ENCODE measurements at places on chromosomes 4 and X. TPM values are rescaled to one million over a fixed set of nuclear protein-coding genes. Genes with fewer than 3 reads are reported as not detected.
A peak's percentile ranks its signal among the peaks of the same experiment; 100 is the strongest.

DCAF12L2 gene
- total RNA-seq, result not detected

DNA sequence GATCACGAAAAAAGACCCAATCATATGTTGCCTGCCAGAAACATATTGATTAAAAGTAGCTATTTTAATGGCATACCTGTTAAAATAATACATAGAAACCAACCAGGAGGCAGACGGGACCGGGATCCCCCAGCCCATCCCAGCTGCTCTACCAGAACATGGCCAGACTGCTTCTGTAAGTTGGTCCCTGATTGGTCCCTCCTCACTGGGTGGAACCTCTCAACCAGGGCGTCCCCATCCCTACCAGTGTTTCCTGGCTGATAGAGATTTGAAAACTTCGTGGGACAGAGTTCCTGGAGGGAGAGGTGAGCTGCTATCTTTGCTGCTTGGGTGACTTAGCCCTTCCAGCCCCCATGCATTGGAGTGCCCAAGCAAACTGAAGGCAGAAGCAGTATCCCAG lies 256.2 kb downstream of the TRAM1L1 start:
- DNase-seq, result no peak

XAGE2 gene
- total RNA-seq, result not detected

PPP1R2C gene
- total RNA-seq, result not detected

- no peak for DNase-seq
Observed at GRCh38 chr4:6898763-6899162, 10.9 kb upstream of the TBC1D14 start.

TEC gene
- 4.7 TPM for total RNA-seq

FAM184B gene
- not detected for total RNA-seq

ARHGAP24 gene
- 15.2 TPM for total RNA-seq

ADH1A gene
- 202 TPM for total RNA-seq

DNA sequence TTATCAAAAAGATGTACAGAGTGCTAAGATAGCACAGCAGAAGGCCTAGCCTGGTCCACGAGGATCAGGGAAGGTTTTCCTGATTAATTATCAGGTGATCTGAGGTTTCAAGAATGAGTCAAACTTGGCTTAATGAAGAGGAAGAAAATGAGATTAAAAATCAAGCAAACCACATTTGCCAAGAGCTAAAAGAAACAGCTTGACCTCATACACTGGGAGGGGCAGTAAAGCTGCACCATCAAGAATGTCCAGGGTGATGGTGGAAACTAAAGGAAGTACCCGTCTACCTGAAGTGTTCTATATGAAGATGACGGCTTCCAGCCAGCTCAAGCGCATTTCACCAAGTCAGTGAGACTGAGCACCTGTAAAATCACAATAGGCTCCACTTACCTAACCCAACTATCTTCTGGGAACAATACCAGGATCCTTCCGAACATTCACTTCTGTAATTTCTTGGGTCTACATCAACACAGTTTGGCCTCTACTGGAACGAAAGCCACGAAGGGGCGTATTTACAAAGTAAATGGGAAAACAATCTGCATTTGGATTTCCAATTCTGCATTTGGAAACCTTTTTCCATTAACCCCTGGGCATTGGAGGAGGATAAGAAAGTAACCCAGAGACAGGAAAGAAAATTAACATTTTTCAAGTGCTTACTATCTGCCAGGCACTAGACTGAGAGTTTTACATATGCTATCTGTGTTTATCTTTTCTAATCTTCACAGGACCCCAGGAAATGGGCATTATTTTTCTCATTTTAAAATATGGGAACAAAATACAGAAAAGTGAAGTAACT lies 114.0 kb upstream of the DCLK2 start:
- DNase-seq, result no peak

DNA sequence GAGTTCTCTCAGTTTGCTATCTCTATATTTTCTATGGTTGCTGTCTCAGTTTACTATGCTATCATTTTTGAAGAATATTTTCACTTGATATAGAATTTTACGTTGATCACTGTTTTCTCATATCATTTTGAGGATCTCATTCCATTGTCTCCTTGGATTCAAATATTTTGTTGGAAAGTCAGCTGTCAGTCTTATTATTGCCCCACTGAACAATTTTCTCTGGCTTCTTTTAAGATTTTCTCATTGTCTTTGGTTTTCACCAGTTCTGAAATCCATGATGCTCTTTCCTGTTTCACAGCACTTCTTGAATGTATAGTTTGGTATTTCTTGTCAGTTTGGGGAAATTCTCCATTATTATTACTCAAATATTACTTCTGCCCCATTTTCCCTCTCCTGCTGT lies 81.1 kb downstream of the ENPP6 start:
- no peak for DNase-seq

CXorf65 gene
- not detected for total RNA-seq

- peak; percentile 61 for DNase-seq
Observed at GRCh38 chr4:81913427-81913879, 441.7 kb upstream of the RASGEF1B start.

- no peak for DNase-seq
Observed at GRCh38 chr4:91127831-91128230, 1000.6 kb downstream of the CCSER1 start.

DNA sequence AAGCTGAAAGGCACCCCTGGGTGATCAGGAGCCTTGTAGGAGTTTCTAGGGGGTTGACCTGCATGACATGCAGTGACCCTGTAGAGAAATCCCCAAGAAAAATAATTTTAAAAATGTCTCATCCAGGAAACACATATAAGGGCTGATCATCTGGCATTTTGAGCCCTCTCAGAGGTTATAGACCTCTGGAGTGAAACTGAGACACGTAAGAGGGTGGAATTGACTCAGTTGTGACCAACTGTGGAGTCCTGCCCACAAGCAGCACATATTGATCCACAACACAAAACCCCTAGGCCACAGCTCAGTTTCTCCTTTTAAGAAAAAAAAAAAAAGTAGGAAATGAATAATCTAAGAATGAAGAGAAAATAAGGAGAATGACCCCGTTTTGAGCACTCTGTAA lies 32.5 kb upstream of the MTMR8 start:
- DNase-seq, result no peak

DNA sequence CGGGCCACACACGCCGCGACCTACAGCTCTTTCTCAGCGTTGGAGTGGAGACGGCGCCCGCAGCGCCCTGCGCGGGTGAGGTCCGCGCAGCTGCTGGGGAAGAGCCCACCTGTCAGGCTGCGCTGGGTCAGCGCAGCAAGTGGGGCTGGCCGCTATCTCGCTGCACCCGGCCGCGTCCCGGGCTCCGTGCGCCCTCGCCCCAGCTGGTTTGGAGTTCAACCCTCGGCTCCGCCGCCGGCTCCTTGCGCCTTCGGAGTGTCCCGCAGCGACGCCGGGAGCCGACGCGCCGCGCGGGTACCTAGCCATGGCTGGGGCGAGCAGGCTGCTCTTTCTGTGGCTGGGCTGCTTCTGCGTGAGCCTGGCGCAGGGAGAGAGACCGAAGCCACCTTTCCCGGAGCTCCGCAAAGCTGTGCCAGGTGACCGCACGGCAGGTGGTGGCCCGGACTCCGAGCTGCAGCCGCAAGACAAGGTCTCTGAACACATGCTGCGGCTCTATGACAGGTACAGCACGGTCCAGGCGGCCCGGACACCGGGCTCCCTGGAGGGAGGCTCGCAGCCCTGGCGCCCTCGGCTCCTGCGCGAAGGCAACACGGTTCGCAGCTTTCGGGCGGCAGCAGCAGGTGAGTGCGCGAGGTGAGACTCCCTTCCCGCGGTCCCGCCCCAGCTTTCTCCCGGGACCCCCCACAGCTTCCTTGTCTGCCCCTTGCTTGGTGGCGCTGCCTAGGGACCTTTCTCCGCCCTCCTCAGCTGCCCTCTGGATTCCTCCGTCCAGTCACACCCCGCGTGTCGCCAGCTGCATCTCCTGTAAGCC lies 678 bp downstream of the BMP3 start:
- no peak for DNase-seq

FATE1 gene
- not detected for total RNA-seq

CXCL11 gene
- total RNA-seq, result not detected

DNA sequence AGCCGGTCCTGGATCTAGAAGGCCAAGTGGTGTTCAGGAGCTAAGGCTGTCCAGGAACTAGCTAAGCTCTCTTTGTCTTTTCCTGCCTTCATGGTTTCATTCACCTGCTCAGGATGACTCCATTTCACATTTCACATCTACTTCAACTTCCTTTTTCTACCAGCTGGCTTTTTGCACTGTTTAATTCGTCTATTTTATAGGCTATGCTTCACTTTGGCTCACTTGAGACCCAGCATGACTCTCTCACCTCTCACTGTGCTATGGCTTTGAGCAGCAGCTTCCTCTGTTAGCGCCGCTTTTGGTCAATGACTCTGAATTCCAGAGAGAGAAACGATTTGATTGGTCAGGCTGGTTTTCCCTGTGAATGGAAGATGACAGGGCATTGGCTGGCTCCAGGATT lies 213.5 kb upstream of the CLNK start:
- no peak for DNase-seq

DNA sequence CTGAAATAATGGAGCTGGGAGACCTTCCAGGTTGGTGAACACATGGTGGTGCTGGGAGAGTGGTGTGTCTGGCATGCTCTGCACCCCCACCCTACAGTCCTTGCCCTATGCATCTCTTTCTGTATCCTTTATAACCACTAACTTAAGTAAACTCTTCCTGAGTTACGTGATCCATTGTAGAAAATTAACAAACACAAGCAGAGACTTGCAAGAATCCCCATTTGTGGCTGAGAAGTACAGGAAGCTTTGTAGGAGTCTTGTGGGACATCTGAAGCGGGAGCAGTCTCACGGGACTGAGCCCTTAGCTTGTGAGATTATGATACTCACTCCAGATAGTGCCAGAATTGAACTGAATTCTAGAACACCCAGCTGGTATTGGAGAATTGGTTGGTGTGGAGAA lies 14.3 kb upstream of the FAM13A start:
- no peak for DNase-seq

DNA sequence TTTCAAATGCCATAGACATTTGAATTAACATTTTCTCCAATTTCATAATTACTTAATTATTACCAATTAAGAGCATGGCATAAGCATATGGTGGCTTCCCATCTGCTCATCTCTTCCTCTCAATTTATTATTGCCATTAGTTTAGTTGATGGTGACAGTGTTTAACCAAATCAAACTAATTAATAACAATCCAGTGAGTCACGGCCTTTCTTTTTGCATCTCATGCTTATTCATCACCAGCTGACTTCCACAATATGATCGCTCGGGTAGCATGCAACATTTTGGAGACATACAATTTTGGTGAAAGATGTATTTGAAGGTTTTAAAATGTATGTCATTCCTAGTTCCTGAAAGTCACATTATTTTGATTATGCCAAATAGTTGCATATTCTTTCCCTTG lies 172.8 kb upstream of the TACR3 start:
- no peak for DNase-seq

DNA sequence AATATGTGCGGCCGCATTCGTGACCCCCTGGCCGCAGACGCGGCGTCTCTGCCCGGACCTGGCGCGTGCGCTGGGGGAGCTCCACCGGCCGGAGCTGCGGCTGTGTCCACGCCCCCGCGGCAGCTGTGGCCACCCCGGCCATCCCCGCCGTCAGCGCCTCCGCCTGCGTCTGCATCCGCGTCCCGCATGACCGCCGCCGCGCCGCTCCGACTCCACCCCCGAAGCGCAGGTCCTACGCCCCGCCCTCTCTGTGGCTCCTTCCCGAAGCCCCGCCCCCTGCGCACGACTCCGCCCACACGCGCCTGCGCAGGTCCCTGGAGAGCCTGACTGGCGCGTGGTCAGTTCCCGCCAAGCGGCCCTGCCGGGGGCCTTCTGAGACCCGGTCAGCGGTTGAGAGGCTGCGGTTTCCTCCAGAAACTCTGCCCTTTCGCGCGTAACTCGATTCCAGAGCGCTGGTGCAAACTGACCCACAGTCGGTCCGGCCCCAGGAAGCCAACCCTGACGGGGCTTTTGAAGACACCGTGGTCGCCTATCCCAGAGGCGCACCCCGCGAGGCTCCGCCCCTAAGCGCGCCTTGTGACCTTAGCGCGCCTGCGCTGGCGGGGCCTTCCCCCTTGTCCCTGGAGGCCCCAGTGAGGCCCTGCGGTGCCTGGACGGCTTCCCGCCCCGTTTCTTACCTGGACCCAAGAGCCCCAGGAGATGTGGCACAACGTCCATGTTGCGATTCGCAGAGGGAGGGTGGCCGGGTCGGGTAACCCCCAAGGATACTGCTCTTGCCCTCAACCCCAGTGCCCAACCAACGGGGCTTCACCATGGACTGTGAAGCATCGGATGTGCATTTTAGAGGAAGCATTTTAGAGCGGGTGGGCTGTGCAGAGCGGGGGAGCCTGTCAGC lies at the start of gene LAGE3:
Gene LAGE3, minus strand, starts transcription at position 554 of the 895 bp plus-strand sequence. Its CDS starts 366 bp downstream, at position 188.
- peak; percentile 98 for DNase-seq

DNA sequence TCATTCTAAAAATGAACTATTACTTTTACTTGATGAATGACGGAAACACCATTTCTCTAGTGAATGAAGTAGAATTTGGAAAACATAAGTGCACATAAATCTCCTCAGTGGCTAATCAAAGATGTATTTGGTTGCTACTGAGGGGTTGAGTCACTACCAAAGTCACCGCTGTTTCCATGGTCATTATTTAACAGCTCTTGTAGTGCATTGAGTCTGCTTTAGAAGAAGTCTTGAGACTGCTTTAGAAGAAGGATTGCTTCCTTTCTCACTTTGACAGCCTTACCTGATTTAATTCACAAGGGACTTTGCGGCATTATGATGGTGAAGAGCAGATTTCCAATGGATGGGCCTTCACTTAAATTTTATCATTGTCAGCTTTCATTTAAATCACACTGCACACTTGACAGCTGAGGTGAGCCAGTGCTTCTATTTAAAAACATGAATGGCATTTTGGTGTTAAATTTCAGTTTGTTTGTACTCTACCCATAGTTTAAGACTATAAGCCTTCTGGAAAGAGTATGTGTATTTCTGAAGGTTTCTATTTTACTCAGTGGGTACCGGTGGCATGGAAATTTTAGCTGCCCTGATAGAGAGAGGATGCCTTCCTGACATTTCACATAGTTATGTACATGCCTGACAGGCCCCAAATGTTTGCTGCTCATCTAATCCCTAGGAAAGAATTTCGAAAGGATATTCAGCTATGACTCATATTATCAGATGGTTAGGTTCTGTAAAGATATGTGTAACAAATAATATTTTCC lies 9.5 kb downstream of the ASB5 start:
- DNase-seq, result no peak

DNA sequence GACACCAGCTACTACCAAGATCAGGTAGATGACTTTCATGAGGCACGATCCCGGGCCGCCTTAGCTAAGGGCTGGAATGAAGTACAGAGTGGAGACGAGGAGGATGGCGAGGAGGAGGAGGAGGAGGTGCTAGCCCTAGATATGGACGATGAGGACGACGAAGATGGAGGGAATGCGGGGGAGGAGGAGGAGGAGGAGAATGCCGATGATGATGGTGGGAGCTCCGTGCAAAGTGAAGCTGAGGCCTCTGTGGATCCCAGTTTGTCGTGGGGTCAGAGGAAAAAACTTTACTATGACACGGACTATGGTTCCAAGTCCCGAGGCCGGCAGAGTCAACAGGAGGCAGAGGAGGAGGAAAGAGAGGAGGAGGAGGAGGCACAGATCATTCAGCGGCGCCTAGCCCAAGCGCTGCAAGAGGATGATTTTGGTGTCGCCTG lies 481 bp downstream of the UTP3 start:
- no peak for DNase-seq

- no peak for DNase-seq
Observed at GRCh38 chr4:88706574-88706973, 8.9 kb upstream of the NAP1L5 start.
